ENCODE measurements at places on chromosomes 7 and 10.
A peak's percentile ranks its signal among the peaks of the same experiment; 100 is the strongest.

- DNase-seq = no peak
These were observed 177.0 kb downstream of the REEP3 start for GRCh38 chr10:63697956-63698786.

DNA sequence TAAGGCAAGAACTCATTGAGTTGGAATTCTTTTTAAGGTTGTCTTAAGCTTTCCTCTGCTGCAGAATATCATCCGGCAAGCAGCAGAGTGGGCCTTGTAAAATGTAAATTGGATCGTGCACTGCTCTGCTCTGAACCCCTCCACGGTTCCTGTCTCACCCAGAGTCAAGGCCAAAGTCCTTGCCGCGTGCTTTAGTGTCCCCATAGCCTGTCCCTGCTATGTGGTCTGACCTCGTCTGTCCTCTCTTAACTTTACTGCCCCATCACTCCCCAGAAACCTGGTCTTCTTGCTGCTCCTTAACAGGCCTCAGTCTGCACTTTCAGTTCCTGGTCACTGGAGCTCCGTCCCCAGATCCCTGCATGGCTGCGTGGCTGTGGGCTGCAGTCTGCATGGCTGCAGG is 121.6 kb upstream of the SDK1 start:
- DNase-seq = no peak

GRCh38 chr10:103445767-103446567 is 6.2 kb downstream of the CALHM2 start:
- no peak for DNase-seq

DNA sequence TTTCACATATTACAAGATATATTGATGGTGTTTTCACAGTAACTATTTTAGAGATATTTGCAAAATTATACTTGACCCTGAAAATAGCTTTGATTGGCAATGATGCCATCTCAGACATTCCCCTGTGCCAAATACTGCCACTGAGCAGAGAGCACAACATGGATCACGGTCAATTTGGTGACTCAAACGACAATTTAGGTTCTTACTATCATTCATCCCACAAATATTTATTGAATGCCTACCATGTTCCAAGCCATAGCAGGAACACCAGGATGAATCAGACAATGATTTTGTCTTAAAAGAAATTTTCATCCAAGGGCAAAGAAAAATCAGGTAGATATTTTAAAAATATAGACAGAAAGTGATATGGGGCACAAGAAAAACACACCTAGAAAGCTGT is 153.2 kb upstream of the ADO start:
- no peak for DNase-seq

GRCh38 chr7:96388620-96389383 is 66.9 kb upstream of the SLC25A13 start:
- peak; percentile 43 for DNase-seq

DNA sequence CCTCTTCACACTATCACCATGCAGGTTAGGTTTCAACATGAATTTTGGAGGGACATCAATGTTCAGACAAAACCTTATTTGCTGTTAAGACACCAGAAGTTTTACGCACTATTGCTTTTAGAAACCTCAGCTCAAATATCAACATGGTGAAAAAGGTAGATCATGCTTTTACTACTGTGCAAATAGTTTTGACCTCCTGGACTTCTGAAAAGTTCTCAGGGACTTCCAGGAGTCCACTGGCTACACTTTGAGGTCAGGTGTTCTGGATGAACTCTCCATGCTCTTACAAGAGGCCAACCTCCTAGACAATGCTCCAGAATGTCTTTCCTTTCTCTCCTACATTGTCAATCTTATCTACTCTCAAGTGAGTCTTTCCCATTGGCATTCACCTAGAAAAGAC is 55.9 kb downstream of the SLC25A13 start:
- DNase-seq = no peak

- no peak for DNase-seq
These were observed 135.5 kb upstream of the SORCS3 start for GRCh38 chr10:104505521-104506042.

DNA sequence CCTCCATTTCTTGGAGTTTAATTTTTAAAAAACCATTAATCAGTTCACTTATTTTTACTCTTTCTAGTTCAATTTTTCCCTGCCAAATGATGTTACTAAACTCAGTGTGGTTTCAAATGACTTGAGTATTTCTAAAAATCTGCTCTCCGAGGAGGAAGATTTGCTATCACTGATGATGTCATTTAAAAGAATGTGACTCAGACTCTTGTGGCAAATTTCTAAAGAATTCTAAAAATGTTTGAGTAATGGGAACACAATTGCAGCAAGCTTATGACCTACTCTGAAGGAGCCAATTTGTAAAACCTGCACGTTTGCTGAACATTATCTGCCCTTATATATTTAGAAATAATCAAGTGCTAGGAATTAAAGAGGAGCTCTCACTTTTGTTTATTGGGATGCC is 88.6 kb downstream of the SPAG6 start:
- DNase-seq = no peak

- no peak for DNase-seq
These were observed 207.3 kb upstream of the BMPER start for GRCh38 chr7:33698041-33698440.

GRCh38 chr10:49277973-49278372 is 21.0 kb upstream of the C10orf71 start:
- DNase-seq = no peak

DNA sequence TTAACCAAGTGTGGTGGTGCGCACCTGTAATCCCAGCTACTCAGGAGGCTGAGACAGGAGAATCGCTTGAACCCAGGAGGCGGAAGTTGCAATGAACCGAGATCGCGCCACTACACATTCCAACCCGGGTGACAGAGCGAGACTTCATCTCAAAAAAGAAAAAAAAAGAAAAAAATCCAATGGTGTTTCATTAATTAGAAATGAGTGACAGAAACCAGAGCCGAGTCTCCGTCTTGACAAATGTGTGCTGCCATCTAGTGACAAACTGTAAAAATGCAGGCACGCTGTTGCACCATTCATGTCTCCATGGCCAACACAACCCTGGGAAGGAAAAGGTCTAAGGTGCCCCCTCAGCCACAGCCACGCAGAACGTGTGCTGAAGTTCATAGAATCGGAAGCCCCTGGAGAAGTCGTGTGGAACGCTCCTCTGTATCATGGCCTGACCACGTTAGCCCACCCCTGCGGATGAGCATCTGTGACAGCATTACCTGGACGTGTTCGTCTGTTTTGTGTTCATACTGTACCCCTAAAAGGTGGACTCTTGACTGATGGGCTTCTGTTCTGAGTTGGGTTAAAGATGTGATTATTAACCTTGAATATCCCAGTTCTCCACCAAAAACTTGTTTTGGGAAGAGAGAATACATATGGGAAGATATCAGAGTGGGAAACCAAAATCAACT is 94.9 kb downstream of the LYZL2 start:
- no peak for DNase-seq

DNA sequence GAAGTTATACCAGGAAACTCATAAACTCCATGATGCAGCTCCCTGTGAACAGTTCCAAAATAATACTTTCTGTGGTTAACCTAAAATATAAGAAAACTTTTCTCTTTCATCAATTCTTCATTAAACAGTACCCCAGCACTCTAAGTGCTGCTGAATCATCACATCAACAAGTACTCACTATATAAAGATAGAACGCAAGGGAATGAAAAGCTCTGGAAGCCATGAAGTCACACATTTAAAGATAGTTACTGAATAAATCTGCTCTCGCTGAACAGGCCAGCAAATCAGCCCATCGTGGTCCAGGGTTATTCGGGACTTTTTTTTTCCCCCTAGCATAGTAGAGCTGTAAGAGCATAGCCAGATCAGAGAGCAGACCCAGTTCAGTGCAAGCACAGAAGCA is 254.3 kb downstream of the IPMK start:
- no peak for DNase-seq

GRCh38 chr10:78247821-78248220 is 214.2 kb downstream of the RPS24 start:
- no peak for DNase-seq

- no peak for DNase-seq
These were observed 36.5 kb downstream of the CAMK2B start for GRCh38 chr7:44288811-44289340.

- DNase-seq = no peak
These were observed 23.5 kb downstream of the BCCIP start for GRCh38 chr10:125846894-125847293.

DNA sequence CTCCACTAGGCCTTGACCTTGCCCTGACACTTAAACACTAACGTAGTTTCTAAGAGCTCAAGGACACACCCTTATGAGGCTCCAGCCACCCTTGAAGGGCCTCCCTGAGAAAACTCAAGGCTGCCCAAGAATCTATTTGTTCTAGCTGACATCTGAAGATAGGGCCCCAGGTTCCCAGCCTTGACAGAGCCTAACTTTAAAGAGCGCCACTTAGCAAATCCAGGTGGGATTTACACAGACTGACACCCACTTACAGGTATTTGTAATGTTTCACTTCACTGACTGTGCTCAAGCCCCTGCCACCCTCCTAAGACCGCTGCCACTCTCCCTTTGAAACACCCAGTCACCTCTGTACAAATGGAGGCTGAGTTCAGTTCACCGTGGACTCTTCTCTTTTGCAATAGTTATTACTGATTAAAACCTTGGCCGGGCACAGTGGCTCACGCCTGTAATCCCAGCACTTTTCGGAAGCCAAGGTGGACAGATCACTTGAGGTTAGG is 90.4 kb downstream of the SVOPL start:
- no peak for DNase-seq

- DNase-seq = no peak
These were observed 590.0 kb downstream of the LRMDA start for GRCh38 chr10:76021398-76021797.

DNA sequence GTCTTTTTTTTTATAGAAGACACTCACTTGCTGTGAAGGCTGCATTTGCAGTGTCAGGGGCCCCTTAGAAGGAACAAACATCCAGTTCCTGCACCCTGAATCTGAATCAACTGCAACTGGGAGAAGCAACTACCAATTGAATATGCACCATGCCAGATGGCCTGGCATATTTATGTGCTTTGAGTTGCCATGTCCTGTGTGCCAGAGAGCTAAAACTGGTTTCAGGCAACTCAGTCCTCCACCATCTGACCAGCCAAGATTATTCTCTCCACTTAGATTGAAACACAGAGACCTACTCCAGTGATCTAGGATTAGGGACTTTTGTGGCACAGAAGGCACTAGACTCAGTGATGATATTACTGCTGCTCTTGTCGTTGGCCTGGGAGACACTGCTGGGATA is 225.4 kb downstream of the HECW1 start:
- no peak for DNase-seq

DNA sequence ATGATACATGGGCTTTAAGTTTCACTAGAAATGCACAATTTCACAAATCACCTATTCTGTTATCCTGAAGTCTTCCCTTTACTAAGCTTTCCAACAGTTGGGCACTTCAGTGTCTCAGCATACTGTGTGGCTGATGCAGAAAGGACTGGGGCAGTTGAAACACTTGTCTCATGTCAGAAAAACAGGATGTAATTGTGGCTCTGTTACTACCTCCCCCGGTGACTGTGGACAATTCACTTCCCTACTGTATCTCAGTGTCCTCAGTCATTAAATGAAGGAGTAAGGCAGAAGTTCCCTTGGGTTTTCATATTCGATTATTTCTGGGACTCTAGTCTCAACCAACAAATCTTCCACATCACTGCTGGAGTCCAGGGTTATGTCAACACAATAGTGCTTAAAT is 17.9 kb downstream of the ANKRD22 start:
- DNase-seq = no peak

DNA sequence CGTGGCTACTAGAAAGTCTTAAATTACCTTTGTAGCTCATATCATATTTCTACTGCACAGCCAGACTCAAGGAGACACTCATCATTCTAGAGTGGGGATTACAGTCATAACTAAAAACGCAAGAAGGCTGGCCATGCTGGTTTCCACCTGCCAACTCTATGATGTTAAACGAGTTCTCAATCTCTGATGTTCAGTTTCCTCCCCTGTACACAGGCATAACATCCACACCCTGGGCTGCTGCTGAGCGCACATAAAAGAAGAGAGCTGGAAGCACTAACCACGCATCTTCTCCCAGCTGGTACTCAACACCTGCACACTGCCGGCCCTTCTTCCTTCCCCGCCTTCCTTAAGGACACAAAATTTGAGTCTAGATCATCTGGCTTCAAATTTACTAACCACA is 60.5 kb downstream of the SORBS1 start:
- no peak for DNase-seq

DNA sequence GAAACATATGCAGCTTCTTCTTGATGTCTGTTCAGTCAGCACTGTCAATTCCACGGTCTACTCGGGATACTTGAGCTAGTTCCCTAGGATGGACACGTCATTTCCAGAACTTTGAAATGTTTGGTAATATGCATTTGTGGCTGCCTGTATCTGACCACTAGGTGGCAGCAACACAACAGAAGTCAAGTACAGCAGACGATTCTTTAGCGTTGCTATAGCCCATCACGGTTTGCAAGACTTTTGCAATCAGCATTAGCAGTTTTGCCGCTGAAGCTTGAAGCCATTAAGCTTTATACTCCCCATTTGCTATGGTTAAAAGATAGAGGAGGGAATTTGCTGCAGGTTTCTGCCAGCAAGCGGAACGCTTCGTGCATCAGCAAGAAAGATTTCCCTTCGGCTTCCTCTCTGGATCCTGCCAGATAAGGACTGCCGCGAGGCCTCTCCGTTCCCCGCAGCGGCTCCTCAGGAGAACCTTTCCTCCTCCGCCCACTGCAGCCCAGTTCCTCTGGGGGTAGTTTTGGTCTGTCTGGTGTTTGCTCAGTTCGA is 63.5 kb downstream of the ABCC2 start:
- peak; percentile 88 for DNase-seq

DNA sequence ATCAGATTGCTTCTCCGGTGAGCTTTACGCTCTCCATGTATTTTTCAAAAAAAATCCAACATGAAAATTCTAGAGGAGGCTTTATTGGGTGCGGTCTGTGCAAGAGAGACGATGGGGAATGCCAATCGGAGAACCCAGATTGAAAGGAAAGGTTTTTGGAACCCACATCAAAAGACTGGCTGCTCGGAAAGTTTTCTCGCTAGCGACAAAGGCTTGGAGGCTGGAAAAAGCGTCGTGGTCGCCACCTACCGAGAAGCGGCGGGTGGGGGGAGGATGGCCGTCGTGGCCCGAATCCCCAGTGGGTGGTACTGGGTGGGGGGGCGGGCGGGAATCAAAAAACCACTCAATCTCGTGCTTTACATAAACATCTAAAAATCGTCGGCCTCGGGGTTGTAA is 1.1 kb upstream of the GTF2I start:
- DNase-seq = no peak

GRCh38 chr10:131997366-131998049 is 15.8 kb upstream of the BNIP3 start:
- DNase-seq = peak; percentile 41

GRCh38 chr7:18103436-18104218 is 76.0 kb upstream of the PRPS1L1 start:
- no peak for DNase-seq

DNA sequence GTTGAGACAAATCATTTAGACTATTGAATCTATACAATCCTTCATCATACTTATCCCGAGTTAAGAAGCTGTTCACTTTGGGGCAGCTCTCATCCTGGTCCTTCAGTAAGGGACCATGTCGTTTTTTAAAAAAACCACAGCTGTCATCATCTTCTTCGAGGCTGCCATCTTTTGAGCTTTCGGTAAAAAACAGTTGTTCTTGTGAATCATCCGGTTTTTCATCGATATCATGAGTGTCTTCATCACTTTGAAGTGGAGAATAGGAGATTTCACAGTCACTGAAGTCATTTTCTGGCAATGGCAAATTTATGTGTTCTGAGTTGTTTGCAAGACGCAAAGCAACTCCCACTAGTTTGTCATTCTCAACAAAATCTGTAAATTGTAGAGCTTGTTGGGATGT is 3.9 kb downstream of the DCLRE1A start:
- DNase-seq = no peak
